ENCODE measurements at places on chromosomes 4 and X.

DNA sequence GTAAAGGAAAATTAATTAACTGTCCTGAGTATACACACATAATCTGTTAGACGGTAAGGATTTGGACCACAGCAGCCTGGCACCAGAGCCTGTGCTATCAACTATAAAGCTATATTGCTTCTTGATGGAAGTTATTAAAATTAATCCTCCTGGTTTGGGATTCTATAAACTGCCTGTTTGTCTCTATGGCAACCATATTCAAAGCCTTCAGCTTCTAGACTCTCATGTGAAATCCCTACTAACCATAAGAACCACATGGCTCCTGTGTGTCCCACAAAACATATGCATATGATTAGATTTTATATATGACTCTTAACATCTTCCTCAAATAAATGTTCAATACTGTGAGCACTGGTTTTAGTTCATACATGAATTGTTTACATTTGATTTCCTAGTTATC is 380.8 kb downstream of the ANKRD50 start:
- DNase-seq = no peak

GRCh38 chr4:70863099-70863790 is 23.6 kb upstream of the GRSF1 start:
- no peak for DNase-seq

DNA sequence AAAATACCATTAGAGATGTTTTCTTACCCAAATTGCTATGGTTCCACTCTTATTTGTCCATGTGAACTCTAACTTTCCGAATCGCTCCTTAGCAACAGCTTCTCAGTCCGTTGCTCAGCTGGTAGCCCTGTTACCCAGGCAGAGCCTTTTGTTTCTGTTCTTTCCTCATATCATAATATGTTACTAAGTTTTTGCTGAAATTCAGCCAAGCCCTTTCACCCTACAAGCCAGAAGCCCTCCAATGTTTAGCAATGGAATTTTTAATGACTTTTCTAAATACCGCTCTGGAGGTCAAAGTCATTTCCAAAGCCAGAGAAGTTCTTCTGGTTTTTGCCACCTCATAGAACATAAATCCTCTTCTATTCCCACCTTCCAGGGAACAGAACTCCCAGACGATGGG is 1029.5 kb downstream of the C4orf33 start:
- DNase-seq = no peak

GRCh38 chrX:311156-312129 is 7.2 kb downstream of the GTPBP6 start:
- no peak for DNase-seq

DNA sequence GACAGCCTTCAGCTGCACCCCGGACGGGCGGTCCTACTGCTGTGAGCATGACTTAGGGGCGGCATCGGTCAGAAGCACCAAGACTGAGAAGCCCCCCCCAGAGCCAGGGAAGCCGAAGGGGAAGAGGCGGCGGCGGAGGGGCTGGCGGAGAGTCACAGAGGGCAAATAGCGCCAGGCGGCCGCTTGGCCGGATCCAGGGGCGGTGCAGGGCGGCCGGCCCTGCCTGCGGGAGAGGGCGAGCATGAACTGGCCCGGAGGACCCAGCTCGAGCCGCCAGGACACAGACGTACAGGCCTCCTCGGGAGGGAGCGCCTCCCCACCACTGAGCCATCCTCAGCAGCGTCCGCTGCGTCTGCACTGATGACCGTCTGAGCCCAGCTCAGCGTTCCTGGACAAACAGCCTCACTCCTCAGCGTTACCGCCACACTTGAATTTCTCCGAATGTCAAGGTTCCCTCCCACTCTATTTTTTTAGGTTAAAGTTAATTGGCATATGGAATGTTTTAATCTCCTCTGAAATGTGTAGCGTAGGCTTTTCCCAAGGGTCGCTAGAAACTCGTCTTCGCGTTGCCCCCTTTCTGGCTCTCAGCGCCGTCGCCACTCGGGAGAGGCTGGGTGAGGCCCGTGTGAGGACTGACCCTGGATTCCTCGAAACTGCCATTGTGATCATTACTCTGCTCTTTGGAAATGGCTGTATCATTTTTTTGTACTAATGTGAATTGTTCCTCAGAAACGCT is 29.9 kb downstream of the NELFA start:
- DNase-seq = no peak

GRCh38 chr4:67879486-67879885 is 4.3 kb downstream of the TMPRSS11D start:
- no peak for DNase-seq
